Stimulated activated CD4-positive, alpha-beta T cell treated with anti-CD3 and anti-CD28 coated beads, Interleukin-1b, Interleukin-23, amount 100 ng/mL, for 1 hour (primary cell): ENCODE measurements at places on chromosomes 5 and 9.

GRCh38 chr9:36191686-36192085 lies 965 bp downstream of the CLTA start:
- DNase-seq = no peak

- DNase-seq = no peak
Measured at GRCh38 chr9:25261445-25261844, 416.8 kb downstream of the TUSC1 start.

GRCh38 chr5:113047234-113047633 lies 70.6 kb downstream of the DCP2 start:
- no peak for DNase-seq

- no peak for DNase-seq
Measured at GRCh38 chr9:5846096-5846495, 13.2 kb upstream of the ERMP1 start.

DNA sequence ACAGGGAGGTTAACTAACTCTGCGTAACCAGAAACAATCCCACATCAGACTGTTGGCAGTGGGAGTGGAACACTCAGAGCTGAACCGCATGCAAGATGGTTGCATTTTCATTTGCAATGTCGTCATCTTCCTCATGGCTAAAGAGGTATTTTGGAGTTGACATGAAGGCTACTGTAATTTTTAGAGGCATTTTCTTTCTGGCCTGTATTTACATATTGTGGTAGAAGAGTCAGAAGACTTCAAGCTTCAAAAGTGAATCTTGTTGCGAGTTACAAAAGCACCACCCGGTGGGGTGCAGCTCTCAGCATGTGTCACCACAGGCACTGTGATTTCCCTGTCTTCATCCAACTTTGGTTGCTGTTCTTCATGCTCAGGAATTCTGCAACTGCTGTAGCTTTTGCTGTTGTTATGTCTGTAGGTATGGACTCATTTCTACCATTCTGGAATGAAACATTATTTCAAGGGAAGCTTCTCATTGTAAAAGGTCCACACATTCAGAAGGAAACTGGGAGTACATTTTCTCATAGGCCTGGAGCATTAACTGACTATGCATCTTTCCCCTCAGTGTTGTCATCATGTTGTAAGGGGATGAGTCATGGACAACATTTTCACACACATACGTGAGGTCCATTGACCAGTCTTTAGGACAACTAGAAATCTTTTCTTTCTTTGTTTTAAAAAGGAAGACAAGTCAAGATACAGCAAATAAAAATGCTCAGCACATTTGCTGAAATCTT lies 35.4 kb upstream of the GDNF start:
- DNase-seq = no peak
